Activated CD4-positive, alpha-beta T cell treated with anti-CD3 and anti-CD28 coated beads, Interleukin-2, amount 50 U/mL, for 4 hours (primary cell): ENCODE measurements at places on chromosomes 11 and 22.

DNA sequence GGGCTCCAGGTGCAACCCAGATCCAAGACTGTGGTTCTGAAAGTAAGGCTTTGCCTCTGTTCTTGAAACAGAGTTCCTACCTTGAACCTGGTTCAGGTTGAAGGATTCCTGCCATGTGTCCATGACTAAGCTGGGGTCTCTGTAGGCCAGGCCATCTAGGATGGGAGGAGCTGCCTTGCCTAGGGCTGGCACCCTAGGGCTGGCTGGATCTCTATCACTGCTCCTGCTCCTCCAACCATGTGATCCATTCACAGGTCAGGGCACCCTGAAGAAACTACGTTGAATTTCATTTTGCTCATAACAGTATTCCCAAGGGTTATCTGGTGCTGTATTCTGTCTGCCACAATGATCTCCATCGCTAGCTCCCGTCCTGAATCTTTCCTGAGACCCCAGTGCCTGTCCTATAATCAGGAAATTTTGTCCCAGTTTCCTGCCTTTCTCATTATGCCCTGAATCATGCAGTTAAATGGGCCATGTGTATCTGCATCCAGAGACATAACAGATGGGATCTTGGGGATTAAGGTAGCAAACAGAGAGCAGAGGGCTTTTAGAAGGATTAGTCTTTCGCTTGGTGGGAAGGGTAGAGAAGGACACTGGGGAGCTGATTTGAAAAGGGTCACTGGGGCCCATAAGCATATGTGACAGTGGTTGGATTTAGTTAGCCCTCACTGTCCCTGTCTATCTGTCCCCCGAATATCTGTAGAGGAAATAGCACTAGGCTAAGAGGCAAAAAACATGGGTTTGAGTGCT, 98.2 kb upstream of the MTMR2 start:
- DNase-seq = no peak

GRCh38 chr11:1197431-1197885, 25.4 kb upstream of the MUC5B start:
- no peak for DNase-seq

- no peak for DNase-seq
Measured at GRCh38 chr11:7672276-7672959, 882 bp downstream of the CYB5R2 start.

DNA sequence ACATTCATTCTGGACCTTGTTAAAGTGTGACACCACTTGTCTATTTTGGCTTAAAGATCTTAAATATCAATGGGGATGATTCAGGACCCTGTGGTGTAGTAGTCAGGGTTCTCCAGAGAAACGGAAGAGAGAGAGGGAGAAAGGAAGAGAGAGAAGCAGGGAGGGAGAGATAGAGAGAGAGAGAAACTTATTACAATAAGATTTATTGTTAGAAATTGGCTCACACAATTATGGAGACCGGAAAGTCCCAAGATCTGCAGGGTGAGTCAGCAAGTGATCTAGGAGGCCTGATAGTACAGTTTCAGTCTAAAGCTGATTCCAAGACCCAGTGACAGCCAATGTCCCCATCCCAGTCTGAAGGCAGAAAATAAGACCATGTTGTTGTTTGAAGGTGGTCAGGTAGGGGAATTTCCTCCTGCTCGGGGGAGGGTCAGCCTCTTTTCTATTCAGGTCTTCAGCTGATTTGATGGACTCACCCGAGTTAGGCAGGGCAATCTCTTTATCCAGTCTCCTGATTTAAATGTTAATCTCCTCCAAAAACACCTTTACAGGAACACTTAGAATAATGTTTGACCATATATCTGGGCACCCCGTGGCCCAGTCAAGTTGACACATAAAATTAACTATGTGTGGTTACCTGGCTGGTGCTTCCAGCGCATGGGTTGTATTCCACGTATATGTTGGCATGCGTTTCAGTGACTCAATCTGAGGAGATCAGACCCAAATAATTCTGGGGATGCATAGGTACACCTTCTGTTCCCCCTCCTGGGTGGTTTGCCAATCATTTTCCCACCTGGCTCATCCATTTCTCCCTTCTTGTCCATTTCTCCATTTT, 1350.5 kb downstream of the TBC1D22A start:
- no peak for DNase-seq

GRCh38 chr22:49198705-49199084, 629.0 kb downstream of the BRD1 start:
- no peak for DNase-seq

DNA sequence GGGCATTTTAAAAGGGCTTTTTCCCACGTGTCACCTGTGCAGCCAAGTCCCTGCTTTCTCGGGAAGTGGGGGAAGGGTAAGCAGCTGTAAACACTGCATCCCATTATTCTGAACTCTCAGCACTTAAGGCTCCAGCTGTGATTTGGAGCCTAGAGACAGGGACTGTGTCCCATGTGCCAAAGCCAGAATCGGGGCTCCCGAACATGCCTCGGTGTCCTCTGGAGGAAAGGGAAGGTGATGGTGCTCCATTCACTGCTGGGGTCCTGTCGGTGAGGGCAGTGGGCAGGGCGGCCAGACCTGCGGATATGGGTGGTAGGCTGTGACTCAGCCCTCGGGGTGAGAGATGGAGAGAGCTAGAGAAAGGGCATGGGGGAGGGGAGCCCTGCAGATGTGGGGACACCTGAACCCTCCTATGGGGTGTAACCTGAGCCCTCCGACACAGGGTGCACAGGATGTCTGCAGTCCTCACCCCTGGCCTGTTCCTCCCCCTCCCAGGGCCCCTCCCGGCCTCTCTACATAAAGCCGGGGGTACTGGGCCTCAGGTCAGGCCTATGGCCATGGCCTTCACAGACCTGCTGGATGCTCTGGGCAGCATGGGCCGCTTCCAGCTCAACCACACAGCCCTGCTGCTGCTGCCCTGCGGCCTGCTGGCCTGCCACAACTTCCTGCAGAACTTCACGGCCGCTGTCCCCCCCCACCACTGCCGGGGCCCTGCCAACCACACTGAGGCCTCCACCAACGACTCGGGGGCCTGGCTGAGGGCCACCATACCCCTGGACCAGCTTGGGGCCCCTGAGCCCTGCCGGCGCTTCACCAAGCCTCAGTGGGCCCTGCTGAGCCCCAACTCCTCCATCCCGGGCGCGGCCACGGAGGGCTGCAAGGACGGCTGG, 31.8 kb downstream of the CAPN1 start:
- DNase-seq = no peak

DNA sequence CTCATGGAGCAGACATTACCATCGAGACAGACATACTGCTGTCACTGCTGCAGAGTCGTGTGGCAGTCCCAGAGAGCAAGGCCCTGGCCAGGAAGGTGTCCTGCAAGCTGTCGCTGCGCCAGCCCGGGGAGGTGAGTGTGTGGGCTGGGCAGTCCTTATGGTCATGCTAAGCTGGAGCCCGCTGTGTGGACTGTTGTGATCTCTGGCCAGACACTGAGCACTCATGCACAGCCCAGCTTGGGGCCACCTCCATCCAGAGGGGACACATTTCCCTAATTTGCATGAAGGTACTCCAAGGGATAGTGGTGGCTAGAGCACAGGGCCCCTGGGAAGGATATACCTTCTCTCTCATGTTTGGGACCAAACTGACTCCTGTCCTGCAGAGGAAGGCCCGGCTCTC, 9.6 kb downstream of the ANKK1 start:
- no peak for DNase-seq

DNA sequence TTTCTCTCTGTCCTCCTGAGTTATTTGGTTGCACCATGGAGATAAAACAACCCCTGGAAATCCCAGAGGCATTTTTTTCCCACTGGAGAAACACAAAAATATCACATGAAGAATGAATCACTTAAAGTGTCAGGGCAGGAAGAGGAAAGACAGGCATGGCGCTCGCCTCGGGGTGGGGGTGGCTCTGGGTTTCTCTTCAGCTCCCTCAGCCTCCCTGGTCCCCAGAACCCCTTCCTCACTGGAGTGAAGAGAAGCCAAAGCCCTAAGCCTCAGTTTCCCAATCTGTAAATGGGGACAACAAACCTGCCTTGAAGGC, 938 bp downstream of the SHISAL1 start:
- no peak for DNase-seq

DNA sequence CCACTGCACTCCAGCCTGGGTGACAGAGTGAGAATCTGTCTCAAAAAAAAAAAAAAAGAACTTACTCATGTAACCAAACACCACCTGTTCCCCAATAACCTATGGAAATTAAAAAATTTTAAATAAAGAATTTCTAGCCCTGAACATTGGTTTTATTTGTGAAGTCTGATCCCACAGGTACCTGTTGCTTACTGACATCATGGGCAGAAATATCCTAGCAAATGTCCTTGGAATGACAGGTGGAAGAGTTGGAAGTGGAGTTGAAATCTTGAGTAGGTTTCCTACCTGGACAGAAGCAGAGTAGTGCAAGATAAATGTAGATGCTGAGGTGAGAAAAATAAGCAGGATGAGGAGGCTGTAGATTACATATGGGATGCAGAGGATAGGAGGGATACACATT, 17.2 kb downstream of the CD3D start:
- DNase-seq = no peak

- no peak for DNase-seq
Measured at GRCh38 chr22:40668611-40669411, 10.5 kb upstream of the MCHR1 start.

DNA sequence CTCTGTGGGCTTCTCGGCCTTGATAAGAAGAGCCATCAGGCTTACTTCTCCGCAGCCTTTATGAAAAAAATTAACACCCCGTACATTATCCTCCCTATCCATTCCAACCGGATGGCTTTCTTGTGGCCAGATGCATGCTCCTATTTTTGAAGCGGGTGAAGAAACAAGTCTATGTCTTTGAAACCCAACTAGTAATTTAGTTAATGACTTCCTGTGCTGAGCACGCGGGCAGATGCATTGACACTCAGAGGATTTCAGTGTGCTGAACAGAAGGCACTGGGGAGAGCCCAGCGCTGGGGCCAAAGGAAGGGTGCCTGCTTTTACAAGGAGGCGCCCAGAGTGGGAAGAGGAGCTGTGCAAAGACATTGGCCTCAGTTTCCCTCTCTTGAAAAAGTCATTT, 53.3 kb downstream of the ARHGAP8 start:
- no peak for DNase-seq

GRCh38 chr22:46213052-46213451, 37.0 kb downstream of the CDPF1 start:
- no peak for DNase-seq

DNA sequence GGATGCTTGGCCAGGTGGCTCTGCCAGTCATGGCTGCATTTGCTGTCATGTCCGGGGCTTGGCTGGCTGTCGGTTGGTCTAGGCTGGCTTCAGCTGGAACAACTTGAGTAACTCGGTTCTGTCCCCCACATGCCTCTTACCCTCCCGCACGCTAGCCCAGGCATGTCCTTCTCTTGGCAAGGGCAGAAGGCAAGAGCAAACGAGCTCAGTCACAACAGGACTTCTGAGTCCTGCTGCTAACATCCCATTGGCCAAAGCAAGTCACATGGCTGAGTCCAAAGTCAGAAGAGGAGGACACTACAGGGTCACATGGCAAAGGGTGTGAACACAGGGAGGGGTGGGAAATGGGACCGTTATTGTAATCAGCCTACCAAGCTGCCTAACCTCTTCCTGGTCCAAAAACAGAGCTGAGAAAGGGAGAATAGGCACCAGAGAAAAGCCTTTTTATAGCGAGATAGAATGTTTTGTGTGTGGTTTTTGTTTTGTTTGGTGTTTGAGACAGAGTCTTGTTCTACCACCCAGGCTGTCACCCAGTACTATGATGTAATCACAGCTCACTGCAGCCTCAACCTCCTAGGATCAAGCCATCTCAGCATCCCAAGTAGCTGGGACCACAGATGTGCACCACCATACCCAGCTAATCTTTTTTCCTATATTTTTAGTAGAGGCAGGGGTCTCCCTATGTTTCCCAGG, 81.9 kb downstream of the MN1 start:
- no peak for DNase-seq

GRCh38 chr22:45218976-45219375, 21.7 kb downstream of the KIAA0930 start:
- DNase-seq = no peak

- no peak for DNase-seq
Measured at GRCh38 chr22:39068033-39068785, 8.9 kb upstream of the APOBEC3G start.

GRCh38 chr11:4093519-4094347, 866 bp upstream of the RRM1 start:
- no peak for DNase-seq

DNA sequence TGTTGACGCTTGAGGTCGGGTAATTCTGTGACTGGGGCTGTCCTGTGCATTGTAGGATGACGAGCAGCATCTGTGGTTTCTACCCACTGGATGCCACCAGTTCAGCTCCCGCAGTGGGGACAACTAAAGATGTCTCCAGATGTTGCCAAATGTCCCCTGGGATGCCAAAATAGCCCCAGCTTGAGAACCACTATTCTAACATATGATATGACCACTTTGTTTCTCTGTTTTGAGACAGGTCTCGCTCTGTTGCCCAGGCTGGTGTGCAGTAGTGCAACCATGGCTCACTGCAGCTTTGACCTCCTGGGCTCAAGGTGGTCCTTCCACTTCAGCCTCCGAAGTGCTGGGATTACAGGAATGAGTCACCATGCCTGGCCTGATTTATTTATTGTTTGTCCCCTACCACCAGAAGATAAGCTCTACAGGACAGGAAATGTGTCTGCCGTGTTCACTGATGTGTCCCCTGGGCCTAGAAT, 4.4 kb upstream of the MEN1 start:
- no peak for DNase-seq

DNA sequence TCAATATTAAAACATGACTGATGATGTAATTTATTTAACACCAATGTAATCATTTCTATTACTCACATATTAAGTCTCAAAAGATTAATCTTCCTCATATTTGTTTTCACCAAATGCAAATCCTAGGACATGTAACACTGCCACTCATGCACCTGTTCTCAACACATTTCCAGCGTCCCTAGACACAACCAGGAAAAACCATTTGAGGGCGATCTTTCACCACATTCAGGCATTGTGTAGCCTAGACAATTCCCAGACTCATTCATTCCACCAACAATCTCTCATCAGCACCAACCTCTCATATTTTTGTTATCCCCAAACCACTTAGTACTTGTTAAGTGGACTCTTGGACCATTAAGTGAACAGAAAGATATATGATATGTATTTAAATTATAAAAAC, 66.1 kb downstream of the SLC36A4 start:
- no peak for DNase-seq

- DNase-seq = no peak
Measured at GRCh38 chr11:5092821-5093585, 23.6 kb downstream of the OR52E1 start.

- no peak for DNase-seq
Measured at GRCh38 chr11:61486011-61486620, 22.4 kb upstream of the LRRC10B start.

GRCh38 chr11:75356613-75357012, 5.2 kb upstream of the ARRB1 start:
- DNase-seq = no peak

GRCh38 chr11:2774173-2775082, 74.6 kb upstream of the KCNQ1OT1 start:
- no peak for DNase-seq

DNA sequence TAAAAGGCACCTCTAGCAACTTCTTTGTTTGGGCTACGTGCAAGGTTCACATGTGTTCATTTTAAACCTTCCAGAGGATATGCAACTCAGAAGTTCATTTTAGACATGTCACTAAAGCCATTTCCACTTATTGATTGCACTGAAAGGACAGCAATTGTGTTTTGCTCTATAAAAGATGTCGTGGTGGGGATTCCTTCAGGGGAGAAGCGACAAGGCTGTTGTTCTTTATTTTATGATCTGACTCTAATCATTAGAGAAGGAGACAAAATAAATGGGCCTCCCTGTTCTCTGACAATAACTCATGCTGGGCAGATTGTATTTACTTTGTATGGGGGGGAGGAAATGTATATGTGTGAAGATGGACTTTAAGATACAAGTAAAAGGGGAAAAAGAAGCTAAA, 370.1 kb upstream of the ARHGAP42 start:
- no peak for DNase-seq
